CD4-positive, alpha-beta T cell treated with Interleukin-15 for 4 hours (primary cell): ENCODE measurements at places on chromosomes 2 and 18.

DNA sequence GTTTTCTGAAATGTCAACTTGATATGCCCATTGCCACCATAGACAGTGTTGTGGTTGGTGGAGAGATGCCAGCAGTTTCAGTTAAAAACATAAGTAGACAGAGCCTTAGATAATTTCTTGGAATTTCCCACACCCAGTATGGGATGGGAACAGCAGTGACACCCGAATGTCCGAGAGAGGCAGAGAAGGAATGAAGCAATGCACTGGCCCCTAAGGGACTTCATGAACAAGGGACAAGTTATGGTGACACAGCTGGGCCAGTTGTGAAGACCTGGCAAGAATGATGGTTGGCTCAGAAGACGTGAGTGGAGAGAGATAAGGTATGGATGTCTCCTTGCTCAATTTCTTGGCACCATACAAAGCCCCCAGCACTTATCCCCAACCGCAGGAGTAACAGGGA lies 165.2 kb upstream of the APCDD1 start:
- DNase-seq = no peak

GRCh38 chr18:74069178-74070050 lies 78.2 kb downstream of the FBXO15 start:
- no peak for DNase-seq

DNA sequence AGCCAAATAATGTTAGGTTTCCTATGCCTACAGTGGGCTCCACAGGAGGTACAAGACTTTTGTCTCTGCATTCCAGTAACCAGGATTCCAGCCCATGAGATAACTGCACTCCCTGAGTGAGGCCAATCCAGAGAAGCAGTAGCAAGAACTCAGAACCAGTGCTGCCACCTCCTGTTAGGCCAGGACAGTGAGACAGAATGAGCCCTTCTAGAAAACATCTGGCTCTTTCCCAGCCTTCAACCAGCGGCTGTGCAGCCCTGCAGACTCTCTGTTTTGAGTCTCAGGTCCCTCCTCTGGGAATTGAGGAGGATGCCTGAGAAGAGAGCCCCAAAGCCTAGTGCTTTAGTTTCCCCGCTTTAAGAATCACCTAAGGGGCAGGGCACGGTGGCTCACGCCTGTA lies 44.2 kb downstream of the ARID5A start:
- DNase-seq = no peak

DNA sequence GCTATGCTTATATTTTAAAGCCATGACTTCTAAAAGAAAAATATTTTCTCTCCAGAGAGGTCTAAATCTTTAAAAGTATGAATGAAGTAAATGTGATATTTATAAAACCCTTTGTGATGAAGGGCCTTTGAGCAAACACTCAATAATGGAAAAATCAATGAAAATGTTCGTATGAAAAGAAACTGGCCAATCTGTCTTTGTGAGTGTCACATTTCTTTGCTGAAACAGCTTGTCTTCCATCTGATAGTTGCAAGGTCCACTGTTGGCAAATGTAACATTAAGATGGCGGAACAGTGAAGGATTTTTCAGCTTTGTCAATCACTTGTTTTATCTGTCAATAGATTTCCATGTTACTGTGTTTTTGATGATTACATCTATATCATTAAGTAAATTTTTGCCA lies 162.9 kb upstream of the GATA6 start:
- DNase-seq = no peak

GRCh38 chr2:81835321-81836000 lies 1530.9 kb upstream of the LRRTM1 start:
- DNase-seq = no peak

DNA sequence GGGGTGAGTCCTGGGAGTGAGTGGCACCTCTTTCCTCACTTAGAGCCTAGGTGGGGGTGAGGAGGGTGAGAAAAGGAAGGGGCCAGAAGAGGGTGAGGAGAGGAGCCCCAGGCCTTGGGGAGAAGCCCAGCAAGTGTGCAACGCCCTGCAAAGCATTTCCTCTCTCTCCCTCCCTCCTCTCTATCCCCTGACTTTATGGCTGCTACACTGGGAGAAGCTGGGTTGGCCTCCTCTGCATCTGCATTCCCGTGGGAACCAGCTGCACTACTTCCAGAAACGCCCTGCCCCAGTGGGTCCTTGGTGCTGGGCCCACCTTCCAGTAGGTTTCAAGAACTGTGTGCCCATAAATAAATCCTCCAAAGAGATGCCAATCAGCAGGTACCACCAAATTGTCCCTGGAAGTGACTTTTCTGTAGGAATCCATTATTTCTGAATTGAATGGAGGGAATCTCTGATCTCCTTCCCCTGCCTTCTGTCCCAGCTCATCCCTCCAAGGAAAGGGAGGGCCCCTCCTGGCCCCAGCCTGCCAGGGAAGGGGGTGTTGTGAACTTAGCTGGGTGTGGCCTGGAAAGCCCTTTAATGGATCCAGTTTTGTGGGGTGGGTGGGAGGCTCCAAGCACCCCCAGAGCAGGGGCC lies 95.7 kb upstream of the BOD1L2 start:
- DNase-seq = no peak
